ENCODE measurements at places on chromosomes 7 and 10.

GRCh38 chr7:30308389-30308788, 24.0 kb downstream of the ZNRF2 start:
- no peak for DNase-seq

DNA sequence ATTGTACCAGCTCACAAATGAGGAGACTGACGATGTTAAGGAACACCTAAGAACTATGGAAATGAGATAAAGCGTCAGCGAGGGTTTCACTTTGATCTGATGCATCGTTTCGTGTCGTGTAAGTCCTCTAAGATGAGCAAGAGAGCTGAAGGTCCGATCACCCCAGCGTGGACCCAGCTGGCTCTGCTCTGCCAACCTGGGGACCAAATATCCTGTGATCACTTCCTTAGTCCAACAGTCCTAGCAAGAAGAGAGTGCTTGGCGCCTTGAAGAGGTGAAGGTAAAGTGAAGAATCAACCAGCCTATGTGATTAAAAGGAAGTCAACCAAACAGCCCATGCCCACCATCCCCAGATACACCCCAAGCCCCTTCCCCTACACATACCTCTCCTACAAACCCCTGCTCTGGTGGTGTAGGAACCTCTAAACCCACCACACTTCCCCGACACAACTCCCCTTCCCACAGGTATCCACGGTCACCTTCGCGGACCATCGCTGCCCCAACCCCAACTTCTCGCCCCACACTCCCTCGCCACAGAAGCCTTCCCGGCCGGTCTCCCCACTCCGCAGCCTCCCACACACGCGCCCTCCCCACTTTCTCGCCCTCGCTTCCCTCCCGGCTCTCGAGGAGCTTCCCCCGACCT, 722 bp downstream of the UPF2 start:
- DNase-seq = no peak

- no peak for DNase-seq
Observed at GRCh38 chr7:54846273-54846672, 87.3 kb upstream of the SEC61G start.

DNA sequence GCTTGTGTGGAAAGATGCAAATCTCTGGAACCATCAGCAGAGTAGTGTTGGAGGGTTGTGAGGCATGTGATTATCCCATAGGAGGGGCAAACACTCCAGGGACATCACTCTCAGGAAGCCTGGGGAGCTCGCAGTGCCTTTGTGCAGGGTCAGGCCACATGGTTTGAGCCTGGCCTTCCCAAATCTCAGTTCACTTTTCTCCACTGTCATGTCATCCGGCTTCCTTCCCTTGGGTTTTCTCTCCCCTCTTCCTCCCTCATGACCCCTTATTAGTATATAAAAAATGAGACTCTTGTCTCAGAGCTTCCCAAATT, 20.4 kb downstream of the TSPAN14 start:
- DNase-seq = no peak

GRCh38 chr7:40232242-40232893, 97.6 kb downstream of the SUGCT start:
- DNase-seq = no peak

DNA sequence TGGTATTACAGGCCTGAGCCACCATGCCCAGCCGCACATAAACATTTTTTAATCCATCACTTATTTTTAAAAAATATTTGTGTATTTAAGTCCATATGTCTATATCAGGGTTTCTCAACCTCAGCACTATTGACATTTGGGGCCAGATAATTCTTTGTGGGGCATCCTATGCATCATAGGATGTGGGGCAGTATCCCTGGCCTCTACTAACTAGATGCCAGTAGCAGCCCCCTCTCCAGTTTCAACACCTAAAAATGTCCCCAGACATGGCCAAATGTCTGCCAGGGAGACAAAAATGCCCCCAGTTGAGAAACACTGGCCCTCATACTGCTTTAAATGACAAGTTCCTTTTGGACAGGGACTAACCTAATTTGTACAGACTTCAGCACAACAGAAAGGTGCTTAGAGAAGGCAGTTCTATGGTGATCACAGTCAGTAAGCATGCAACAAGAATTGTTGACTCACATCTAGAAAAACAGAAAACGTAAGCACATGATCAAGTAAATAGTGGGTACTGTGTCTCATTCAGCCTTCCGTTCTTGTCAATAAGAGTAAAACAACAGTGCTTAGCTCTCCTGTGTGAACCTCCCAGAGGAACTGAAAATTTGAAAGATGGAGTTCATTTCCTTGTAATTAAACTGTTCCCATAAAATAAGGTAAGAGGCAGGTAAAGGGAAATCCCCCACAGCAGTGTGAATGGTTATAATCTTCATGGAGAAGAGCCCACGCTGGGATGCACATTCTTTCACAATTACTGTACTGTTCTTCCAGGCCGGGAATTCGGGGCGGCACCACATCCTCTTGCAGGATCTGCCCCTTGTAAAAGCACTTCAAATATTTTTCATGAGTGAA, 17.3 kb upstream of the ADRB1 start:
- DNase-seq = no peak

DNA sequence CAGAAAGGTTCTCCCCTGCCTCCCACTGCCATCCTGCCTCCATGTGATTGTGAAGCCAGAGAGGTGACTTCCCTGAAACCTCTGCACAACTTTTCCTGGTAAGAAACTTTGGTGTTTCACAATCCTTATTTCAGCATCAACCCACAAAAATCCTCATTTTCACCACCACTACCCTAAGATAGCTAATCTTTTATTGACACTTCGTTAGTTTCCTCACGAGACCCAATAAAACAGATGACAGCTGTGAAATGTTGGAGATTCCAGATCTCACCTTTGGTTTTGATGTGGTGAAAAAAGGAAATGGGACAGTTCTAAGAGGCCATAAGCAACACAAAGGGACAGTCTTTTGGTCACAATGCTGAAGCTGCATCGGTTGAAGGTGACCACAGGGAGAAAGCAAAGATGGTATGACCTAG, 59.9 kb upstream of the TM9SF3 start:
- DNase-seq = no peak

GRCh38 chr7:139676390-139676789, 101.4 kb downstream of the HIPK2 start:
- DNase-seq = no peak

DNA sequence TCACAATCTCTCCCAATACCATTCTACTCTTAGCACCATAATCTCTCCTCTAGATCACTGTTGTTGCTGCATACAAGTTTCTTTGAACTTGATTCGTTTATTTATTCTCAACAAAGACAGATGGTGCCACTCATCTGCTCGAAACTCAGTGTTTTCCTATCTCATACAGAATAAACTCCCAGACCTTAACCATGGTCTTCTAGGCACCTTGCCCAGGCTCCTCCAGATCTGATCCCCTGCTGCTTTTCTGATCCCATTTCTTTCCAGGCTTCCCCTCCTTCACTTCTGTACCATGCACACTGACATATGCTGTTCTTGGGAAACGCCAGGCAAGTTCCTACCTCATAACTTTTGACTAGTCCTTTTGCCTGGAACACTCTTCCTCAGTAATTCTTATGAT, 645.7 kb downstream of the DNAJB9 start:
- DNase-seq = no peak

- DNase-seq = no peak
Observed at GRCh38 chr10:122450353-122450990, 4.0 kb upstream of the ARMS2 start.

Data from cortex of kidney (tissue), 1 donor.